Mucosa of descending colon (tissue), 3 donors: ENCODE measurements at places on chromosomes 16 and 17.
A peak's percentile ranks its signal among the peaks of the same experiment; 100 is the strongest.

DNA sequence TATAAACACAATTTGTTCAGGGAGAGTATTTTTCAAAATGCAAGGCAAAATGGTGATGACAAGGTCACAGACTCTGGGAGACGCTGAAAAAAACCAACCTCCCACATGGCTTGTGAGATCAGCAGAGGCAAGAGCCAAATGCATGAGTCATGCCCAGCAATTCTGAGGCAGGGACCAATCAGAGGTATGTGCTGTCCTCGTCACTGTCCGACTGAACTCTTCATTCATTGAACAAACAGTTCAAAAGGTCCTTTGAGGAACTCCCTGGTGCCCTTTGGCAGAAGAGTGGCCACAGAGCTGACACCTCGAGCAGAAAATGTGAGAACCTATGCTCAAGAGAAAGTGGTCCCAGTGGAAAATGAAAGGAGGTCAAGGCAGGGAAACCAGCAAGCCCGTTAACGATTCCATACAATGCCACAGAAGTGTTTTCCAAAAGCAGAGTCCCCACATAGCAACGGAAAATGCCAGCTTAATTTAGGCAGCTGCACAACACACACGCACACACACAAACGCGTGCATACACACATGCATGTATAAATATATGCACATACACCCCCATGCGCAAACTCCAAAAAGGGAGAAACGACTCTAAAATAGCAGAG, 50.9 kb downstream of the CDH11 start:
- no peak for DNase-seq

DNA sequence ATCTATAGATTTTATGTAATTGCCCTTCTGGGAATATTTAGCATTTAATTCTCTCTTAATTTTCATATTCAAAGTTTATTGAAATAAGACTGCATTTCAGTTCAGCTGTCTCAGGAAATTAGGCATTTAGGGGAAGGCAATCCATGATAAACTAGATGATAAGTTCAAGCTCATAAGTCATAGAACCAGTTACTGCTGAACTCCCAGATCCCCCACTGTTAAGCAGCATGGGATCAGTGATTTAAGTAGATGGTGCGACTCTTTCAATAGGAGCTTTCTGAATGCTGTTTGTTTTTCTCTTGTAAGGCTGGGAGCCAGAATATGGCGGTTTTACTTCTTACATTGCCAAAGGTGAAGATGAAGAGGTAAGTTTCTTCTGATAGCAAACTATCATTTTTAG, 23.8 kb downstream of the OGFOD1 start:
- DNase-seq = no peak

DNA sequence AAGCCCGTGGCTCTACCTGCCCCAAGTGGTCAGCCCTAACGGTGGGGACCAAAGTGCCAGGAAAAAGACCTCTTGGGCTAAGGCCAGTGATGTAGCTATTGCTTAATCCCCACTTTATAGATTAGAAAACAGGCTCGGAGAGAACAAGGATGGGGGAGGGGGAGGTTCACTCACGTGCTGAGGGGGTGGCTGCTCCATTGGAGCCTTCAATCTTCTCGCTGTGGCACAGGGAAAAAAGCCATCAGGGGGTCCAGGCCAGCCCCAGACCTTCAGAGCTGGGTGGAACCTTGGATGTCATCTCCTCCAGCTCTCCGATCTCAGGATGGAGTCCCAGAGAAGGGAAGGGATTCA, 45.9 kb downstream of the SRCIN1 start:
- DNase-seq = no peak

DNA sequence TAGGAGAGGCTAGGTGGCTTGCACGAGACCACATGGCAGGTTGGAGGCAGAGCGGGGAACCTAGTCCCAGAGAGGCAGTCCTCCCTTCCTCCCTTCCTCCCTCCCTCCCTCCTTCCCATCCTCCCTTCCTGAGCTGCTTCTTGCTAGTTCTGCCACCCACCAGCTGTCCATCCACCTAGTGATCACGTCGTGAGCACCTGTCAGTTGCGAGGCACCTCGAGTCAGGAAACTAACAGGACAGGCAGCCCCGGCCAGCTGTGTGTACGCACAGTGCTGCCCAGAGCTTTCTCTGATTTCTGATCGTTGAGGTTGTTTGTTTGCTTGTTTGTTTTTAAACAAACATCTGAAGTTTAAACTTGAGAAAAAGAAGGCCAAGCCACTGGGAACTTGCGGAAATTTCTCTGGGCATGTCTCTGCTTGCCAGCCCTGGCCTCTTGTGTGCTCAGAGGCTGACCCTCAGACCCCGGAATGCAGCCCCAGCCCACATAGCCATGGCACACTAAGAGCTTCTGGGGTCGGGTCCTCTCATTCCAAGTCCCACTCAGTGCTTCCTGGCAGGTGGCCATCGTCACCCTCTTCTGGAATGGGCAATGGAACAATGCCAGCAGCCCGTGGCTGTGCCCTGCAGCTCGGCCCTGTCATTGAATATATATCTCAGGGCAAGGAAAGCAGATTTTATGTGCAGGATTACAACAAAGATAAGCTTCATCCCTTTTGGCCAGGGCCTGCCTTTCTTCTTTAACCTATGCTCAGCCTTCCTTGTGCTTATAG, 174.0 kb downstream of the KATNIP start:
- peak; percentile 39 for DNase-seq

- DNase-seq = no peak
These were observed 140.9 kb upstream of the WSB1 start for GRCh38 chr17:27153005-27153404.

DNA sequence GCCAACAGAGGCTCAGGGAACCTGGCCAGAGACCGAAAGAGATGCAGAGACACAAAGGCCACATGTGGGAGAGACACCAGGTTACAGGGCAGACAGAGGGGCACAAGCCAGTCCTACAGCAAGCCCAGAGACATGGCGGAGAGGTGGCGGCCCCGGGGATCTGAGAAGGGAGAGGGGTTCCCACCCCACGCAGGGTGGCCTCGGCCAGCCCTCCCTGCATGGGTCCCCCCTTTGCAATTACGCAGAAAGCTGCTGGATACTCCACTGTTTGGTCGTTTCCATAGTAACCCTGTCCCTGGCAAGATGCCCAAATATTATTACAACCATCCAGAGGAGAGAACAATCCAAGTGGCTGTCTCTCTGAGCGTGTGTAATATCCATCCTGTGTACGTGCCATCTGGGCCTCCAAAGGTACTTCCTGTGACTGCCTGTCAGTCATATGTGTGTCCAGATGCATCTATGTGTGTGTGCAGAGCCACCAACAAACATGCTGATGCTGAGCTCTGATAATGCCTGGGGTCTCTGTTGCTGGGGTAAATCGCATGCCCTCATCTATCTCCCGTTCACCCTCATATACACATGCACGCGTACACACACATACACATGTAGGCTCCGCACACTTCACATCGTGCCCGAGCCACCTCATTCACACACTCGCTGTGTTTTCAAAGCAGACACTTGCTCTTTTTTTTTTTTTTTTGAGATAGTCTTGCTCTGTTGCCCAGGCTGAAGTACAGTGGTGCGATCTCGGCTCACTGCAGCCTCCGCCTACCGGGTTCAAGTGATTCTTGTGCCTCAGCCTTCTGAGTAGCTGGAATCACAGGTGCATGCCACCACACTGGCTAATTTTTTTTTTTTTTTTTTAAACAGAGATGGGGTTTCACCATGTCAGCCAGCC, 5.5 kb downstream of the PCGF2 start:
- DNase-seq = no peak

DNA sequence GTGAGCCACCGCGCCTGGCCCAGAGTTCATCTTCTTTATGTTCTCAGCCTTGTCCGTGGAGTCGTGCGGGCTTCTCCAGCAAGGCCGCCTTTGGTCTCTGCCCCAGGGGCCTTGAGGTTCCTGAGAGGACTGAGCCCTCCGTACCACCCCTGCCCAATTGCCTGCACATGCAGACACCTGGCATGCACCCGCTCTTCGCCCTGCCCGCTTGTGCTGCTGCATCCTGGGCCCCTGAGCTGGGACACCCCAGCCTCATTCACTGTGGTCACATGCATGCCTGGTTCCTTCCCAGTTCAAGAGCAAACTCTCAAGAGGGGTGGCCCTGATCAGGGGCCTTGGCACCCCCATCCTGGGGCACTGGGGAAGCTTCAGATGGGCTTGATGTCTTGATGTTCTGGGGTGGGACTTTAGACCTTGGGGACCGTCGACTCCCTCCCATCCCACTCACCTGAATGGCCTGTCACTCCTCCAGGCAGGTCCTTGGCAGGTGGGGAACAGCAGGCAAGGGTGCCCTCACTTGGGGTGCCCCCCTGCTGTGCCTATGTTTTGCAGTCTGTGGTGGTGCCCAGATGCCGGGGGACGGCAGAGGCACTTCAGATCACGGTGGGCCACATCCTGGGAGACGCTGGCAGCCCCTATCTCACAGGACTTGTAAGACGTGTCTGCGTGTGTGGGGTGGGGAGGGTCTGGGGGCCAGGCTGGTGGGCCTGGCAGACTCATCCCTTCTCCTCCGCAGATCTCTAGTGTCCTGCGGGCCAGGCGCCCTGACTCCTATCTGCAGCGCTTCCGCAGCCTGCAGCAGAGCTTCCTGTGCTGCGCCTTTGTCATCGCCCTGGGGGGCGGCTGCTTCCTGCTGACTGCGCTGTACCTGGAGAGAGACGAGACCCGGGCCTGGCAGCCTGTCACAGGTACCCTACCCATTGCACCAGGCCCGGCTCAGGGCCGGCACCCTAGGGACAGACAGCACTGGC, 12.7 kb upstream of the SPNS2 start:
- peak; percentile 77 for DNase-seq

GRCh38 chr17:76811834-76812233, 56.4 kb upstream of the MGAT5B start:
- no peak for DNase-seq

GRCh38 chr17:56638591-56639051, 45.1 kb downstream of the NOG start:
- no peak for DNase-seq

- DNase-seq = no peak
These were observed 36.7 kb upstream of the PMP22 start for GRCh38 chr17:15301845-15302244.

- no peak for DNase-seq
These were observed 109.9 kb downstream of the PHKB start for GRCh38 chr16:47571049-47571448.

DNA sequence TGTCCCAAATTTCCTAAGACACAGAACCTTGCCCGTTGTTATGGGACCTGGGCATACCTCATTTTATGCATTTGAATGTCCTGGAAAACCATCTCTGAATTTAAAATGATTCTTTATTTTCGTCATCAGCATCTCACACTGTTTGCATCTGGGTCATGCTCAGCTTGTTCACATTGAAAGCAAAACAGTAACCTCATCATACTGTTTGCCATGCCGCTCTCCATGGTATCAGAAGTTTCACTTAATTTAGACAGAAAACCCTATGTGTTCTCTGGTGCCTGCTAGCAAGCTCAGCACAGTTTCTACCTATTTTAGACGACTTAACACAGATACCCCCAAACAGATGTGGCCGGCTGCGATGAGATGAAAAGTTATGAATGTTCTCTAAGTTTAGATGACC, 292.1 kb downstream of the SNX29 start:
- DNase-seq = no peak

DNA sequence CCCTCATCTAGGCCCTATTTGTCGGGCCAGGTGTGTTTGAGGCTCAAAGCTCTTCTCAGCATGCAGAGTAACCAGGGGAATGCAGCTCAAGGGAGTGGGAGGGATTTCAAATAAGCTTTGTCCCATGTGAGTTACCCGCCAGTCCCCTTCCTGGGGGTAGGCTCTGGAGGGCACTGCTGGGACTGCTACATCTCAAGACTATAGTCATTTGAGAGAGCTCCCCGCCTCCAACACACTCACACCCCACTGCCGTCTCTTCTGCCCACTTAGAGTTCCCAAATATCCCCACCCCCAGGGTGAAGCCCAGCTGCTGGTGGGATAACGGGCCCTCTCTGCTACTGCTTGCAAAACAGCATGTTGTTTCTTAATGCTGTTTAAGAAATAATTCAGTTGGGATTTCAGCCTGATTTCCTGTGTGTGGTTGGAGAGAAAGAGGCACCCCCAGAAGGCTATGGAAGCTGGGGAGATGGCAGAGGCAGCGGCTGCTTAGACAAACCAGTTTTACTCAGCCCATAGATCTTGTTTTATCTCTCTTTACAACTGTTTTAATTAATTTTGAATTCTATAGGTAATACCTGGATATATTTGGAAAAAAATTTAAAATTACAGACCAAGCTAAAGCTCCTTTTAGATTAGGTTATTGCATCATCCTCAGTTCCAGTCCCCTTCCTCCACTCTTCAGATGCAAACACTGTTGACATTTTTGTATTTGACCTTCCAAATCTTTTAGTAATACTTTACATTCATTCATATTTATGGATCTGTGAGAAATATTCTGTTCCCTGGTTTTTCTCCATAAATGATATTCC, 4.1 kb upstream of the MPO start:
- DNase-seq = no peak
